ENCODE measurements at places on chromosomes 16 and 17.

- DNase-seq: no peak
These were observed 85.3 kb upstream of the NSRP1 start for GRCh38 chr17:30031214-30031869.

GRCh38 chr17:66240013-66240412 is 10.8 kb upstream of the APOH start:
- no peak for DNase-seq

- no peak for DNase-seq
These were observed 8.5 kb downstream of the GJD3 start for GRCh38 chr17:40355804-40356758.

GRCh38 chr16:66940236-66940635 is 4.9 kb downstream of the CES2 start:
- DNase-seq: no peak

DNA sequence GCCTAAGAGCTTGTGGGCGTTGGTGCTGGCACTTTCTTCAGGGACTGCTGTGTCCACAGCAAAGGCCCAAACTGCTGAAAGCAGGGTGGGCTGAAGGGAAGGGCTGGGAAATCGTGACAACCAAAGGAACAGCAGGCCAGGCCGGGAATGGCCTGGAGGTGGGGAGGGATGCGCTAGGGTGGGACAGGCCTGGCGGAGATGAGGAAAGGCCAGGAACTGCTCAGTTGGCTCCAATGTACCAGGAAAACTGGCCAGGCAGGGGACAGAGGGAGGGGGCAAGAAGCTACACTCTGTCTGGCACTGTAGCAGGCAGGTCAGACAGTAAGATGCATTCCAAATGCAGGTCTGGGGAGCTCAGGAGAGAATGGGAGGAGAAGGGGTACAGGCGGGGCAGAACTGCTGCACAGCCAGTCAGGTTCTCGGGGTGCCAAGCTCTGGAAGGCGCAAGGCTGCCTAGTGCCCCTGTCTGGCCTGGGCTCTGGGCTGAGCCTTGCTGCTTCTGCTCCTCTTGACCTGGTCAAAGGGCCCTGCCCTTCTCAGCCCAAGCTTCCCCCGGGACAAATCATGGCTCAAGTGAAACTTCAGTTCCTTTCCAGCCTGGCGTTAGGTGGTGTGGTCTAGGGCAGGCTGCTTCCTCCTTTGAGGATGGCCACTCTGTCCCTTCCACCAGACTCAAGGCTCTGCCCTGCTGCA is 7.3 kb downstream of the PNMT start:
- no peak for DNase-seq

- DNase-seq: no peak
These were observed 58.7 kb downstream of the DYNLRB2 start for GRCh38 chr16:80599466-80599865.

DNA sequence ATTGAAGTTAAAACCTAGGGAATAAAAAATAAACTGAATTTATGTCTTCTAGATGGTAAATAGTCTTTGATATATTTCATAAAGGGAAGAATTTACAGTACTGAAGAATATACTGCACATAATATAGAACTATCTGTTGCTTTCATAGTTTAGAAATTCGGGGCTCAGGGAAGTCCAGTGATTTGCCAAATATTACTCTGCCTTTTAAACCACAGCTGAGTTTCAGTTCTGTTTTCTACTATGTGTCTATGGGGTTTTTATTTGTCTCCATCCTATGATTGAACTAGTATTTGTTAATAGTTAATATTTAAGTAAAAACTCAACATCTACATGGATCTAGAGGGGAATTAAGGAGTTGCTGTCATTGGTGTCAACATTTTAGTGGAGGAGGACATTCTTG is 715.0 kb upstream of the CDH8 start:
- DNase-seq: no peak

GRCh38 chr16:1297018-1297696 is 12.3 kb upstream of the UBE2I start:
- no peak for DNase-seq

- DNase-seq: no peak
These were observed 22.7 kb upstream of the KIF19 start for GRCh38 chr17:74303305-74303704.

DNA sequence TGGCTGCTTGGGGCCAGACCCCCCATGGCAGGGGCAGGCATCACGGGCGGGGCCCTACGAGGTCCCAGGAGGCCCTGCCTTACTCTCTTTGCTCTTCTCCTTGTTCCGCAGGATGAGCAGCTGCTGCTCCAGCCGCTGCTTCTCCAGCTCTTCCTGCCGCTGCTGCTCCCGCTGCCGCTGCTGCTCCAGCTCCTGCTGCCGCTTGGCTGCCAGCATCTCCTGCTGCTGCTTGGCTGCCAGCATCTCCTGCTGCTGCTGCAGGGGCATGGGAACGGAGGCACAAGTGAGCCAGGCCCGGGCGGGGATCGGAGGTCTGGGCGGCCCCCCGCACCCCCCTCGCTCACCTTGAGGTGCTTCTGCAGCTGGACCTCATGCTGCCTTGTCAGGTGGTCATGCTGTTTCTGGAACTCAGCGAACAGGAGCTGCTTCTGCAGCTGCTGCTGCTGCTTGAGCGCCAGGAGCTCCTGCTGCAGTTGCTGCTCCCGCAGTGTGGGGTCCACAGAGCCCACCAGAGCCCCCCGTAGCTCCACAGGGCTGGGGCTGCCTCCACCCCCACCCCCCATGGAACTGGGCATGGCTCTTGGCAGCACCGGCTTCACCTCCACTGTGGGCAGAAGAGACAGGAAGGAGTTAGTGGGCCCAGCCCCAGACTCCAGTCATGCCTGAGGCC is 22.8 kb downstream of the G6PC3 start:
- no peak for DNase-seq

DNA sequence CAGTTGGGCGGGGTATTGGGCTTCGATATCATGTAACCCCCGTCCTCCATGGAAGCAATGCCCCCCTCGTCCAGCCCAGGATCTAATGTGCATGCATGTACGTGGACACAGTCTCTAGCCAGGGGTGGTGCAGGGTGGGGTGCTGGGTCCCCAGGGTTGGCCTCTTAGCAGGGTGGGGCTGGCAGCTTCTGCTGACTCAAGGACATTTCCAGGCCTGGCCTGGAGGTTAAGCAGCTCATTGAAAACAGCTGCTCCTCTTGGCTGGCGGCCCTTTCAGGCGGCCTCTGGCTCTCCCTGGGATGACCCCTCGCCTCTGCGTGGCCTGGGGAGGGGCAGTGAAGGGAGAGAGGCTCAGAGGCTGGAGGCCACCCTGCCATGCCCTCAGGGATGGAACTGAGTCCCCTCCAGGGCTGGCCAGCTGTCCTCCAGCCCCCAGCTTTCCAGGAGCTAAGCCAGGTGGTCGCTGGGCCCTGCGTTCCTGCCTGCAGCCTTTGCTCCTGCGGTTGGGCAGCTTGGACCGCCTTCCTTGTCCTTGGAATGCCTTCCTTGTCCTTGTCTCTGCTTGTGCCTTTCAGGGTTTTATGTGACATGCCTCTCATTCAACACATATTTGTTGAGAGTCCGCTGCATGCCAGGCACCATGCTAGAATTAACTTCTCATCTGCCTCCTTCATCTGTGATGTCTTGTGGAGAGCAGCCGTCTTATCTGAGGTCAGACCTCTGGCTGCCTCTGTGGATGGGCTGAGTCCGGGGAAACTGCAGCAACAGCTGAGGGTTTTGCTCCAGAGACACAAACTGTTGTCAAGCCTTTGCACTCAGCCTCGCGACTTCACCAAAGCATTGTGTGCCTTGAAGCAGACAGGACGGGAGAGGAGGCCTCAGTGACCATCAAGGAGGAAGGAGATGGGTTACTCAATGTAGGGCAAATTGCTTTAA is 26.6 kb downstream of the MRC2 start:
- no peak for DNase-seq
